ENCODE measurements at places on chromosomes 16 and 17.

DNA sequence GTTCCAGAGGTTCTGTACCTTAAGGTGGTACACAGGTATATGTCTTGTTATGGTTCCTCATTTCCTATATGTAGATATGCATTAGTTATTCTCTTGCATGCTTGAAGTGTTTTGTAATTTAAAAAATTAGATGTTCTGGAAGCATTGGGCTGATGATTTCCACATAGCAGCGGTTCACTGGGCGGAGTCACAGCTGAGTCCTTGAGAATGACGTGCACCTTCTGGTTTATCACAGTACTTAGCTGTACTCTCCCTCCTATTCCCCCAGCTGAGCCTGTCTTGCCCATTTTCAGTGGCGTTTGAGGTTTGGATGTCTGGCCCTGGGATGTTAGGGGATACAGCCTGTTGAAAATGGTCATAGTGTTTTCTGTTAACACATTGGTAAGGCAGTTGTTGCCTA, 327.1 kb downstream of the SNX29 start:
- DNase-seq = no peak

DNA sequence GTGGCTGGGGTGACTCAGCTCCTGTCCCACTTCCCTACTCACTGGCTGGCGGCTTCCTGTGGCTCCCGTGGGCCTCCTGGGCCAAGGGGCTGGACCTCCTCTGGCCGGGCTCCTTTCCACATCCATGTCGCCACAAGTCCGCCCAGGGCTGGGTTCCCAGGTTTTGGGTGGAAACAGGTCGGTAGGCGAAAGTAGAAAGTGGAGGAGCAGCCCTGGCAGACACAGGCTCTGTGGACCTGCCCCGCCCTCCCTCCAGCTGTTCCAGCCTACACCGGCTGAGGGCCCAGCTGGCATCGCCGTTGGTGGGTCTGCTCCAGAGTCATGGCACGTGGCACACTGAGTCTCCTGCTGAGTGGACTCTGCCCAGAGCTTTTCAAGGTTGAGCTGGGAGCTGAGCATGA, 28.7 kb downstream of the GSE1 start:
- DNase-seq = no peak

DNA sequence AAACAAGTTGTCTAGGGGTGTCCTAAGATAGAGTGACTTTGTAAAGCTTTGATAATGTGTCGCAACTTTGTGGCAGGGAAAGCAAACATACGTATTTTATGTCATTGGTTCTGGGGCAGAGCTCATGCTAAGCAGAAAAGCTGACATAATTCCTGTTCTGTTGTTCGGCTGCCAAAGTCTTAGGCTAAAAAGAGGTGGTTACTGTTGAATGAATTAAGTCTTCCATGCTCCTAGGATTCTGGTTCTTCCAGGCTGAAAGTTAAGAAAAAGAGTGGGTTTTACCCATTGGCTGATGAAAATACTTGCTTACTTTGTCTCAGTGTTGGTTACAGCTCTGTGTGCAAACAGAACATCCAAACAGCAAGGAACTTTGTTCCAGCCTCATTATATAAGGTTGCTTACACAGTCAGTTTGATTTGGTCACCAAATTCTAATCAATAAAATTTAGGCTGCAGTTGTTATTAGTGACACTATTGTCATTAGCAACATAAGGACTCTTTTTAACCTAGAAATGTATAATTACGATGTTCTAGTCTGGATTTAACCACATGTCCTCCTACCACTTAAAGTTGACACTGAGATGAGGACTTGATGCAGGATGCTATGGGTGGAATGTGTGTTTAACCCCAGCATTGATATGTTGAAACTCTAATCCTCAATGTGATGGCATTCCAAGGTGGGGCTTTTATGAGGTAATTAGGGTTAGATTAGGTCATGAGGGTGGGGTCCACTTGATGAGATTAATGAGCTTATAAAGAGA, 114.0 kb upstream of the GOT2 start:
- no peak for DNase-seq

DNA sequence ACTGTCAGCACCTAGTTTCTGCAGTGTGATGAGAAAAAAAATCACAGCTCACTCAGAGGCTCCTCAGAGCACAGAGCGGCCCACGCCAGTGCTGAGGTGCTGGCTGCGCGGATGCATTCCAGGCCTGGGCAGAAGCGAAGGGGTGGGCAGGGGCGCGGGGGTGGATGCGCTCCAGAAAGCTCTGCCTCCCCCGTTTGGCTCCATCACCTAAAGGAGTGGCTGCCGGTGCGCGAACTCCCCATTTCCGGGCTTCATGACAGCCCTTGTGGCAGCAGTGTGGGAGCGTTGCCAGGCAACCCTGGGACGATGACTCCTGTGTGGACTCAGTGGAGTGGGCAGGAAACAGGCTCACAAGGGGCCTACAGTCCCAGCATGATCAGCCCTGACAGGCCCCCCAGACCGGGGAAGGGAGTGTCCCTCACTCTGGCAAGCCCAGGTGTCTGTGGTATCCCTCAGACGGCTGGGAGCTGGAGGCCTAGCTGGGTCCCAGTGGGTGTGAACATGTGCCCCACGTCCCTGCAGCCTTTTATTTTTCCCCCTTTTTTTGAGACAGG, 32.8 kb upstream of the NUDT16L1 start:
- peak; percentile 77 for DNase-seq

GRCh38 chr17:65261152-65261551, 124.0 kb downstream of the RGS9 start:
- no peak for DNase-seq

GRCh38 chr17:77692571-77693161, 265.8 kb upstream of the TNRC6C start:
- no peak for DNase-seq

DNA sequence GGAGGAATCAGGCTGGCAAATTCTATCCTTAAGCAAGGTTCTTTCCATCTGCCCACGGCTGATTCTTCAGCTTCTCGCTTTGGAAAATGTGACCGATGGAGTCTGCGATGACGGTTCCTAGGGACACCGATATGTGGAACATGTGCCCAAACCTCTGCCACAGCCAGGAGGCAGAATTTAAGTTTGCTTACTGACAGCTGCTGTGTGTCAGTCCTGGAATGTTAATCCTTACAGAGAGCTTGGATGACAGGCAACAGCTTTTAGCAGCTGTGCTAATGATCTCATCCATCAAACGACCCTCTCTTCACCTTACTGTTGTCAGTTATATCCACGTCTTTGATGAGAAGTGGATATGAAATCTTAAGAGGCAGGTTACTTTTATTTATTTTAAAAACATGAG, 11.4 kb upstream of the MYH13 start:
- no peak for DNase-seq

DNA sequence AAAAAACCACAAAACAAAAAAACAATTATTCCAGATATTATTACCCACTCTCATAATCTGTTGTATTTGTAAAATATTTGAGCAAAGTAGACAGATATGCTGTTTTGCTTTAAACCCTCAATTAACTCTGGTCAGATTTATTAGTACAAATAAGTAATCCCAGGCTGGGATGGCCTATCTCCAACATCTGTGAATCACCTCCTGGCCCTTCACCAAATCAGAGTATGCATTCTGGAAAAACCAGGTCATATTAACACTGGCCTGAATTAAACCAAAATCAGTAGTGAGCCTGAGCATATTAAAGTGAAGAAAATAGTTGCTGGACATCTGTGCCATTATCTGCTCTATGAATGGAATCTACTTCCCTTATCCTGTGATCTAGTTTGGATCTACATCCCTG, 41.0 kb downstream of the STAT3 start:
- no peak for DNase-seq

DNA sequence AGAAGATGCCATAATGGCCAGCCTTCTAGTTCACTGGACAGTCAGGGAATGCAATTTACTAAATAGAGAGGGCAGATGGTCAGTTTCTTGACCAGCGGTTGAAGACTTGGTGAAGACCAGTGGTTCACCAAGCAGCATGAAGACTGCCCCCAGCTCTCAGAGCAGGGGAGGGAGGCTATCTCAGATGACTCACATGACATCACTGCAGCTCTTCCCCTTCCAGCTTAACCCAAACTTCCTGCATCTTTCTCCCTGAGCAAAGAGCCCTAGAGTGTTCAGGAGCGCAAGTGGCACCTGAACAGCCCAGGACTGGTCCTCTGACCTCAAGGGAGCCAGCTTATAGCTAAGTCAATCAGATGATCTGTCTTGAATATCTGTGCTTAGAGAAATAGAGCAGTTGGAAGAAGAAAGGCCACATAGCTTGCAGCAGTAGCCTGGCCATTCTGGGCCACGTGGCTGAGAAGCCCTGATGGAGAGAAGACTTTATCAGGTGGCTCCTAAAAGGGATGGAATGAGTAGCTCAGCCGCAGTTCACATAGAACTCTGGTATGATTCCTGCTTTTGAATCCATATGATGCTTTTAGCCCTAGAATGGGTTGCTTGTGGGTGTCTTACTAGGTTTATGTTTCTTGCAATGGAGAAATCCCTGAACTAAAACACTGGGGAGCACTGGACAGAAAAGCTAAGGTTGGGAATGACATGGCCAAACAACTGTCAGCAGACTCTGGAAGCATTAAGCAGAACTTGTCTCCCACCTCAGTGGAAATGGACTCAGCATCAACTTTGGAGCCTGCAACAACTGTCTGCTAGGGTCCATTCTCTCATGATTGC, 392.1 kb upstream of the CCL2 start:
- no peak for DNase-seq

DNA sequence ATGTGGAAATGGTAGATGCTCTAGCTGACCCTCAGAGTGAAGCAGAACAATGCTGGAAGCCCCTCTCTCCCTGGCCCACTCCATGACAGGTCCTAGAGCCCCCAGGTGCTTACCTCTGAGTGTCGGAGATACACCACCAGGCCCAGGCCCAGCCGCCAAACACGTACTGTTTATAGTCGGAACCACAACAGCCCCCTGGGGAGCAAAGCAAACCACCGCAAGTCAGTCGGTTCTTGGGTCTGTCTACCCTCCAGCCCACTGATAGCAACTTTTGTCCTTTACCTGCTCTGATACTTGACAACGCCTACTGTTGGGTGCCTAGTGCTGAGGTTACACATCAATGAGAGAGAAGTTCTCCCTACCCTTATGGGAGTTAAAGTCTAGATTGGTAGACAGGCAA, 8.7 kb downstream of the FLOT2 start:
- DNase-seq = no peak

DNA sequence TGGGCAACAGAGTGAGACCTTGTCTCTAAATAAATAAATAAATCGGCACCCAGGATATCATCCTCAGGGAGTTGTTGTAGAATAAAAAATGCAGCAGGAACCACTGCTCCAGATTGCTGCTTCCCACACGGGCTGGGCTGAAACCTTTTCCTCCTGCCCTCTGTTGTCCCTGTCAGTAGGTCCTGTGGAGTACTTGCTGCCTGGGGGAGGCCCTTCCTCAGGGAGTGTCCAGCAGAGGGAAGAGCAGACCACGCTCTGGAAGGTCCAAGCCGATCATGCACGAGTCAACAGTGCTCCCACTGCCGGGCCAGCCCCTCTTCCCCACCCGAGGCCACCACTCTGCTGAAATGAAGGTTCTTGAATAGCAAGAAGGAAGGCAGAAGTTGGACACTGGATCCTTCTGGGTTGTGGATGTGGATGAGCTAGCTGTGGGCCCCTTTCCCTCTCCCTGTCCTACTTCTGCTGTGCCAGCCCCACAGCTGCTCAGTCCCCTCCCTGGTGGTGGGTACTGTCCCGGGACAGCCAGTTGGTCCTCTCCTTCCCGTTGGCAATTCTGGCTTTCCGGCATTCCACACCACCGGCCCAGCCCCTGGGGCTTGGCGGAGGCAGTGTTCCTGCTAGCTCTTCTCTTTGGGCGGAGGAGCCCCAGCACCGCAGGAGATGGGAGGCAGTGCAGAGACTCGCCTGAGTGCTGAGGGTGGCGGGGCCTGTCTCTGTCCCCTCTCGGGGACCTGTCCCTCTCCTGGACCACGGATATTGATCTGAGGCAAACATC, 10.8 kb downstream of the CDK5R1 start:
- DNase-seq = no peak

- DNase-seq = no peak
Observed at GRCh38 chr17:77425791-77426641, 285.2 kb downstream of the SEC14L1 start.

GRCh38 chr16:77868478-77868877, 80.1 kb downstream of the VAT1L start:
- no peak for DNase-seq

- no peak for DNase-seq
Observed at GRCh38 chr17:3968886-3969524, 4.8 kb upstream of the ATP2A3 start.

GRCh38 chr17:40015998-40016985, 1.1 kb downstream of the CSF3 start:
- DNase-seq = no peak

DNA sequence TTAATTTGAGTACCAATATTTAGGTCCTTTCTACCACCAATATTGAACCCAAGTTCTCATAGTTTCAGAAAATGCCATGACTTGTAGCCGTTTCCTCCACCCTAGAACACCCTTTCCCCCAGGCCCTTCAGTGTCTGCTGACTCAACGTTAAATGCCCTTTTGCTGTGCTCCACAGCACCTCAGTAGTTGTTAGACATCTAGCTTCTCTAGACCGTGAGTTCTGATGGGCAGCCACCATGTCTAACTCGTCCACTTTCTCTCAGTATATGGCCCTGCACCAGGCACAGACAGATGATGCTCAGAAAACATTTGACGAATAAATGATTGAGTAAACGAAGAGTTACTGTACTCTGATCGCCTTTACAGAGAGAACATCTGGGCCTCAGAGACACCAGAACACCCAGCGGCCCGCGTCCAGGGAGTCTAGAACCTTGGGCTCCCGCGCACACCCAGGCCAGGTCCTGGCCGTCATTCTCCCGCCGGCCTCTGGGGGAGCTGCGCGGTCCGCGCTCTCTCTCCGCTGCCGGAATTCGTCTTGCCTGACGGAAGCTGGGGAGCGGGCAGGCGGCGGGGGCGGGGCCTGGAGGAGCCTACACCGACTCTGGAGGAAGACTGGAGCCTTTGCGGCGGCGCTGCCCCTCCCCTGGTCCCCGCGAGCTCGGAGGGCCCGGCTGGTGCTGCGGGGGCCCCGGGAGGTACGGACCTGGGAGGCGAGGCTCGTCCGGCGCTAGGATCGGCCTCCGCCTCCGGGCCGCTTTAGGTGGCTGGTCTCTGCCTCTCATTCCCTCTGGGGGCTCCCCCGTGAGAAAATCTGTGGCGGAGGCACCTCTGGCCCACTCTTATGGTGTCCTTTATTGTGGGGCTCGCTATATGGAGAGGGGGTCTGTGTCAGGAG, at the start of gene NKIRAS2:
TSS of gene NKIRAS2 (plus strand) at position 582 of the 896 bp plus-strand sequence. CDS start 1,488 bp downstream, outside the sequence.
- peak; percentile 96 for DNase-seq

GRCh38 chr17:30358055-30358760, 20.5 kb upstream of the CPD start:
- no peak for DNase-seq

- no peak for DNase-seq
Observed at GRCh38 chr17:81734405-81735263, 22.6 kb downstream of the SLC25A10 start.

Measured in activated naive CD4-positive, alpha-beta T cell treated with anti-CD3 and anti-CD28 coated beads, Interleukin-2, amount 50 U/mL, for 72 hours (primary cell).